Tibial nerve (tissue), 4 donors: ENCODE measurements at places on chromosomes 5 and 9. TPM values are rescaled to one million over a fixed set of nuclear protein-coding genes. Genes with fewer than 3 reads are reported as not detected.

Gene GNA14
- total RNA-seq = 7.1 TPM

Gene PCDH1
- 47.2 TPM for total RNA-seq

Gene PCDHB4
- total RNA-seq = 15.1 TPM

Gene BSPRY
- not detected for total RNA-seq

Gene NEUROG1
- total RNA-seq = not detected

Gene CCNJL
- total RNA-seq = 0.63 TPM

Gene CRB2
- total RNA-seq = 0.44 TPM

Gene GGTA1
- total RNA-seq = 11.6 TPM

Gene ANP32B
- 39.0 TPM for total RNA-seq

Gene DCAF12
- 22.8 TPM for total RNA-seq

Gene ZNF484
- 12.6 TPM for total RNA-seq

Gene CCDC171
- total RNA-seq = 18.8 TPM

Gene DCTN3
- 66.0 TPM for total RNA-seq

Gene GHR
- total RNA-seq = 39.3 TPM

Gene CTSV
- 0.42 TPM for total RNA-seq

Gene NEURL1B
- total RNA-seq = 33.6 TPM

Gene RPP25L
- 31.4 TPM for total RNA-seq

Gene PCDHA9
- total RNA-seq = 0.39 TPM

Gene IPPK
- total RNA-seq = 13.4 TPM

Gene MYO10
- total RNA-seq = 55.9 TPM

Gene TTC33
- 11.4 TPM for total RNA-seq

Gene SV2C
- 1.4 TPM for total RNA-seq

Gene PANK3
- 26.9 TPM for total RNA-seq

Gene SLC25A2
- 0.42 TPM for total RNA-seq

Gene PTGDS
- 8,972 TPM for total RNA-seq

Gene MEGF10
- total RNA-seq = 0.98 TPM

Gene DNM1
- total RNA-seq = 46.3 TPM

Gene SLC35D2
- 25.1 TPM for total RNA-seq

Gene OR1L4
- not detected for total RNA-seq

Gene FUT7
- not detected for total RNA-seq

Gene SQSTM1
- total RNA-seq = 463 TPM

Gene MYOZ3
- total RNA-seq = 4.3 TPM

Gene CCDC187
- not detected for total RNA-seq

Gene CER1
- total RNA-seq = not detected

Gene ORM1
- total RNA-seq = not detected

Gene DDX4
- not detected for total RNA-seq

Gene KIF2A
- total RNA-seq = 28.5 TPM

Gene IL3
- total RNA-seq = not detected

Gene DRD1
- 0.21 TPM for total RNA-seq
